ENCODE measurements at places on chromosomes 2 and 18. TPM values are rescaled to one million over a fixed set of nuclear protein-coding genes. Genes with fewer than 3 reads are reported as not detected.

Gene SNTG2
- total RNA-seq, result 6.3 TPM

GRCh38 chr18:22325396-22325795 is 92.3 kb downstream of the CTAGE1 start:
- DNase-seq, result no peak

DNA sequence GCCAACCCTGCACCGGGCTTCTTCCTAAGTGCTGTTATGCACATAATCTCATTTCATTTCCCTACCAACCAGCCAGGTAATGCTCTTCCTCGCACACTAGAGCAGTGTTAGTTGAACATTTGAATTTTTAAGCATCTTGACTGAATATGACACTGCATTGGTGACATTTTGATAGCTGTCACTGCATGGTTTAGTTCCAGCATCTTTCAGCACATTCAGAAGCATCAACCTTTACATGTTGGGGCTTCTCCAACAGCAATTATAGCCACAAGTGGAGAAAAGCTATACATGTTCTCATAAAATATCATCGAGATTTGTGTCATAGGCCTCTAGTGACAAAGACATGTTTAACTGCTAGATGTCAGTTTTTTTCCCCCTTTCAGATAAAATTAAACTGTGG is 230.1 kb upstream of the FOSL2 start:
- DNase-seq, result no peak

DNA sequence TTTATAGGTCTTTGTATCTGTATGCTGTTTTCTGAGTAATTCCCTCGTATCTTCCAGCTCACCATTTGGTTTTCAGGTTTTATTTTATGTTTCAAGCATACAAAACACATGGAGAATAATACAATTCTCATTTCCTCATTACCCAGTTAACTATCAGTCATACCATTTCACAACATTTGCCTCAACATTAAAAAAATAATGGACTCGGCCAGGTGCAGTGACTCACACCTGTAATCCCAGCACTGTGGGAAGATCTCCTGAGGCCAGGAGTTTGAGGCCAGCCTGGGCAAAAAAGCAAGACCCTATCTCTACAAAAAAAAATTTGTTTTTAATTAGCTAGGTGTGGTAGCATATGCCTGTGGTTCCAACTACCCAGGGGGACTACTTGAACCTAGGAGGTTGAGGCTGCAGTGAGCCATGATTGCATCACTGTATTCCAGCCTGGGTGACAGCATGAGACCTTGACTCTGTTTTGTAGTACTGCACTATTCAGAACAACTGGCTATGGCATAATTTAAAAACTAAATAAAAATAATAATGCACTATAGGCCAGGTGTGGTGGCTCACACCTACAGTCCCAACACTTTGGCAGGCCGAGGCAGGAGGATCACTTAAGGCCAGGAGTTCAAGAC is 20.3 kb downstream of the NPC1 start:
- DNase-seq, result no peak

- DNase-seq, result no peak
Observed at GRCh38 chr2:161123531-161124030, 36.6 kb upstream of the TANK start.

Gene C2orf81
- total RNA-seq, result 3.3 TPM

GRCh38 chr2:85353876-85354285 is 447 bp downstream of the RETSAT start:
- DNase-seq, result no peak

Gene ZNF513
- 24.6 TPM for total RNA-seq
